Aorta (tissue), 5 donors: ENCODE measurements at places on chromosomes 7 and 10. TPM values are rescaled to one million over a fixed set of nuclear protein-coding genes. Genes with fewer than 3 reads are reported as not detected.
A peak's percentile ranks its signal among the peaks of the same experiment; 100 is the strongest.

- H3K27ac ChIP-seq, result no peak overlapping the region
- H3K4me3 ChIP-seq, result no peak overlapping the region
- DNase-seq, result no peak
- no peaks in the 10 kb centered on the region for H3K36me3 ChIP-seq
Observed at GRCh38 chr10:43188702-43189101, 50.5 kb downstream of the CSGALNACT2 start.

- H3K27me3 ChIP-seq, result no peaks in the 10 kb centered on the region
- H3K27ac ChIP-seq, result no peak overlapping the region
- H3K4me1 ChIP-seq, result no peaks in the 10 kb centered on the region
- H3K36me3 ChIP-seq, result no peaks in the 10 kb centered on the region
- DNase-seq, result no peak
Observed at GRCh38 chr7:39022796-39023195, 45.1 kb downstream of the POU6F2 start.

DNA sequence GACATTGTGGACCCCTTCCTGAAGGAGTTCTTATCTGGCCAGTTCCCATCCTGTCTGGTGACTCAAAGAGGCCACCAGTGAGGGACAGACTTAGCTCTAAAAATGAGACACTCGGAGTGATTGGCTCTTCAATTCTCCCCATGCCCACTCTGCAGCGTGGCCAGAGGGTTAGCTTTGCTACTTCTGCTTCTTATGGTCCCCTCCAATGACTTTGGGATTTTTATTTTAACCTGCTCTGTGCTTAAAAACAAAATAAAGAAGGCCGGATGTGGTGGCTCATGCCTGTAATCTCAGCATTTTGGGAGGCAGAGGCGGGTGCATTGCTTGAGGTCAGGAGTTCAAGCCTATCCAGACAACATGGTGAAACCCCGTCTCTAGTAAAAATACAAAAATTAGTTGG lies 573.0 kb upstream of the AUTS2 start:
- no peak for DNase-seq
- no peak overlapping the region for H3K27ac ChIP-seq
- H3K36me3 ChIP-seq, result no peaks in the 10 kb centered on the region
- H3K27me3 ChIP-seq, result no peaks in the 10 kb centered on the region

DNA sequence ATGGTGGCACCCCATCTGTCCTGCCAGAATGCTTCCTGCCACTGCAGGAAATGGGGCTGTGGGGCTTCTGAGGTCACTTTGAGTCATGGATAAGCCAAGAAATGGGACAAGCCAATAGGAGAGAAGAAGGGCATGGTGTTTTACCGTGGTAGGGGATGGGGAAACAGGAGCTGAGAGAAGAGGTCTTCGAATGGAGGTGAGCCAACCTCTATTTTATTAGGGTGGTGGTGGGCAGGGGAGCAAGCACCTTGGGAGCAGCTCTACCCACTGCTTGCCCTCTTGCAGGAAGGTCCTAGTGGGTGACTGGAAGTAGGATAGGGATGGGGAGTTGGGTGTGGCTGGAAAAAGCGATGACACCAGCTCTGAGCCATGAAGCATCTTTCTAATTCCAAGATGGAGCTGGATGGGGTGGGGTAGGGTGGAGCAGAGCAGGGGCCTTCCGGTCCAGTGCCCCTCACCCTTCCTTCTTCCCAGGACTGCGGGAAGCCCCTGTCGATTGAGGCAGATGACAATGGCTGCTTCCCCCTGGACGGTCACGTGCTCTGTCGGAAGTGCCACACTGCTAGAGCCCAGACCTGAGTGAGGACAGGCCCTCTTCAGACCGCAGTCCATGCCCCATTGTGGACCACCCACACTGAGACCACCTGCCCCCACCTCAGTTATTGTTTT lies 9.1 kb downstream of the ZYX start:
- peak; percentile 68 for DNase-seq
- H3K27ac ChIP-seq, result peak overlapping the region; percentile 34
- H3K27me3 ChIP-seq, result no peaks in the 10 kb centered on the region
- no peaks in the 10 kb centered on the region for H3K36me3 ChIP-seq

GRCh38 chr7:69402696-69403095 lies 195.6 kb upstream of the AUTS2 start:
- no peaks in the 10 kb centered on the region for H3K36me3 ChIP-seq
- no peaks in the 10 kb centered on the region for H3K4me1 ChIP-seq
- no peak for DNase-seq

DNA sequence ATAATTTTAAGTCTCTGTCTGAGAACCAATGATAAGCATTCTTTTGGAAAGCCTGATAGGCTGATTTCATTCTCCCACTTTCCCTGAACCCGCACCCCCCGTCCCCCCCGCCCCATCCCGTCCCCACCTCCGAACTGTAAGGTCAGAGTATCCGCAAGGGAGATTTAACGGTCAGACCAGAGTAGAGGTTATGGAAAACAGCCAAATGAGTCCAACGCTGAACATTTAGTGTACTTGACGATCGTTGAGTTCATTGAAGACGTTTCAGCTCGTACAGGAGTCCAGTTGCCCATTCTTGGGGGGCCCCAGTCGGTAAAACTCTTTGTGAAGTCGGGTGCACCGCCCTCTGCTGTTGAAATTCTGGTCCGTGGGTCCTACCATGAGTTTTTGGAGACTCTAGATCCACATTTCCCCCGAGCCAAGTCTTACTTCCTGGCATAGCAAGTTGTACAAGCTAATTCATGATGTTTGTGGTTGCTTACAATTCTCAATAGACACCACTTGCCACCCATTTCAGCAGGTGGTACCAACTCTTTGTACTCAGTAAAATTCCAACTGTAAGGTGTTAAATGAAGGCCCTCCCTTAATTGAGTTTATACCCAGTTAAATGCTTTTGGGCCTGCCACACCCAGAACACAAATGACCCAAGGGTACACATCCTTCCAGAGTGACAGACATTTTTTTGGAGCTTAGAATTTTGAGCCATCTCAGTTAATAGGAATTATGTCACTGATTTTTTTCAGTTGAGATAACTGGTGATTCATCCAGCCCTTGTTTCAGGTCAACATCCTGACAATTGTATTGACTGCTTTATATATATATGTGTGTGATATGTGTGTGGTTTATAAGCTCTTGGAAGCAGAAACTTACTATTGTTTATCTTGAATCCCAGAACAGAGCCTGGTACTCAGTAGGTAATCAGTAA lies 1.2 kb downstream of the MARCHF5 start:
- no peaks in the 10 kb centered on the region for H3K36me3 ChIP-seq
- H3K4me3 ChIP-seq, result peak overlapping the region; percentile 81
- no peaks in the 10 kb centered on the region for H3K27me3 ChIP-seq

- H3K36me3 ChIP-seq, result no peaks in the 10 kb centered on the region
- H3K27ac ChIP-seq, result no peak overlapping the region
- peaks cover 2% of the 10 kb centered on the region for H3K27me3 ChIP-seq
- H3K4me1 ChIP-seq, result no peaks in the 10 kb centered on the region
Observed at GRCh38 chr7:49174396-49174795, 250.0 kb downstream of the CDC14C start.

DNA sequence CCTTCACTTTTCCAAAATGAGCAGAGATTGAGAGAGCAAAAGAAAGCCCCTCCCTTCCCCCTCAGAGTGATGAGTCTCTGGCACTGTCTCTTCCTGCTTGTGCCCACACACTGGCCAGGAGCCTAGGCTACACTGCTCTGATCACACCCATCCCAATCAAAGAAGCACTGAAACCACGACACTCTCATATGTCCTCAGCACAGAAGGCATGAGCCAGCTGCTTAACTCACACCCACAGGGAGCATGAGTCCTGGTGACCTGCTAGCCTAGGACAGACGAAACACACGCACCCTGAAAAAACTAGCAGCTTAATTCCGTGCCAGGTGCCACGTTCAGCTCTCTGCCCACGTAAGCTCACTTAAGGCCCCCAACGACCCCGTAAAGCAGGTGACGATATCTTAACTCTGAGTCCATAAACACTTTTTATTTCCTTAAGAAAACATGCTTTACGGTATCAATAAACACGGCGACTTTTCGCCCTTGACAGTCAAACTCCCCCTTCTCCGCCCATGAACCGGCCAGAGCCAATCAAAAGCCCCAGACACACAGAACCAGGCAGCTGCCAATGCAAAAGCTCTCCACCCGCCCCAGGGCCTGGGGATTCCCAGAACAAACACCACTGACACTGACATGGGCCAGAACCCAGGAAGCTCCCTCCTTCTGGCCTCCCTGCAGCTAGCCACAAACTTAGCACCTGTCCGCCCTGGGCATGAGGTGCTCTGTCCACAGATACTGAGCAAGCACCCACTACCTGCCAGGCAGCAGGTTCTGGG lies 69.0 kb downstream of the TNRC18 start:
- no peaks in the 10 kb centered on the region for H3K4me1 ChIP-seq
- no peaks in the 10 kb centered on the region for H3K27me3 ChIP-seq
- no peak overlapping the region for H3K27ac ChIP-seq
- no peak overlapping the region for H3K4me3 ChIP-seq
- no peaks in the 10 kb centered on the region for H3K36me3 ChIP-seq

DNA sequence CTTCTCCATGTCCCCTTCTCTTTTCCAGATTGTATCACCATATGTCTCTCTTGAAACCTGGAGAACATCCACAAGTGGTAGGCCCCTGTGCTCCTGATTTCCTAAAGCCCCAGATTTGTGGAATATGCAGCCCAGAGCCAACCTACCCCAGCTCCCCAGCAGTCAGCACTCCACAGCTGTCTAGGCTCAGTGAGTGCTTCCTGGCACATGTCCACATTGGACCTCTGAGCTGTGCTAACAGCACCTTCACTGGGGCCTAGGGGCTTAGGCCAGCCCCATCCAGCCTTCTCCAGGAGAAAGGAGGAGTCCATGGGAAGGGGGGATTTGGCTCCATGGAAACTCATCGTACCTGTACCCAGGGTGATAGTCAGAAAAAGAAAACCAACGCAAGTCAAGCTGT lies 192.7 kb downstream of the FGFR2 start:
- no peaks in the 10 kb centered on the region for H3K4me1 ChIP-seq
- H3K27ac ChIP-seq, result no peak overlapping the region
- no peak overlapping the region for H3K4me3 ChIP-seq
- H3K27me3 ChIP-seq, result no peaks in the 10 kb centered on the region
- no peak for DNase-seq

DNA sequence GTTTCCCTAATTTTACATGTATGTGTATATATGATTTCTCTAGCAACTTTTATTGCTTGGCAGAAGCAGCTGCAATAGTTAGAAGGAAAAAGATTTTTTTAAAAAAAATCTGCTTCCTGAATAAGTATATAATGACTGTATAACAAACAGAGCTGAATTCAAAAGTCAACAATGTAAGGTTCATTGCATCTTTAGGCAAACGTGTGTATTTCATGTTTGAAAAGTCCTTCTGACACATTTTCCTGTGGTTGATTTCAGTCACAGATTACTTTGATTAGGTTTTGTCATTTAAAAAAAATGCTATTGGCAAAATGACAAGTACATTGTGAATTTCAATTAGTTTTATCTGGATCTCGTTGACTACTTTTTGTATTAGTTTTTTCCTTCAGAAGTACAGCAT lies 231.0 kb downstream of the CSTF2T start:
- no peaks in the 10 kb centered on the region for H3K36me3 ChIP-seq
- no peak for DNase-seq
- no peak overlapping the region for H3K27ac ChIP-seq

DNA sequence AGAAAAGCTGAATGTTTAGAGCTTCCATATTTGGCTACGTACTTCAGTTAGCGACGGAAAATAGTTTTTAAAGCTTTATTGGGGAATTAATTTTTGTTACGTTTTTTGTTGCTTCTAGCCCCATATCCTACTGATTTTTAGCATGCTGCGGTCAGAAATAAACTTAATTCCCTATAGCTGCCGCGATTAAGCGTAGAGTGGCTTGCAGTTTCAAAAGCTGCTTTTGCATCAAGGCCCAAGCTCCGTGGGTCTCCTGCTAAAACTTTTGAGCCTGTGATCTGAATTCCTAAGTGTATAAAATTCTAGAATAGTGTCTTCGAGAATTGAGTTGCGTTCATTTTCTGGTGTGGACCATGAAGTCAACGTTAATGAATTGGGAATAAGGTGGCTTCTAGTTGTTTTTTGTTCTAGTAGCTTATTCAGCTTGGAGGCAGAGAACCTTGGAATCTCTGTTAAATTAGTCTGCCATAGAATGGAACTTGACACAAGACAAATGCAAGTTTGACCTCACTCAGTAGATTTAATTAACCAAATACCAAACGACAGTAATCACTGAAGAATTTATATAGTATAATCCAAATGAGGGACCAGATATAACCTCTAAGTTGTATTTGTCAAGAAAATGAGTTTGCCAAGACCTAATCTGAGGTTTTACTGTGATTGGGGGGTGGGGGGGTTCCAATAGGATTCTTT lies 977 bp downstream of the CALU start:
- H3K36me3 ChIP-seq, result no peaks in the 10 kb centered on the region
- H3K4me1 ChIP-seq, result no peaks in the 10 kb centered on the region
- H3K27ac ChIP-seq, result peak overlapping the region; percentile 38
- no peak for DNase-seq
- H3K27me3 ChIP-seq, result no peaks in the 10 kb centered on the region

DNA sequence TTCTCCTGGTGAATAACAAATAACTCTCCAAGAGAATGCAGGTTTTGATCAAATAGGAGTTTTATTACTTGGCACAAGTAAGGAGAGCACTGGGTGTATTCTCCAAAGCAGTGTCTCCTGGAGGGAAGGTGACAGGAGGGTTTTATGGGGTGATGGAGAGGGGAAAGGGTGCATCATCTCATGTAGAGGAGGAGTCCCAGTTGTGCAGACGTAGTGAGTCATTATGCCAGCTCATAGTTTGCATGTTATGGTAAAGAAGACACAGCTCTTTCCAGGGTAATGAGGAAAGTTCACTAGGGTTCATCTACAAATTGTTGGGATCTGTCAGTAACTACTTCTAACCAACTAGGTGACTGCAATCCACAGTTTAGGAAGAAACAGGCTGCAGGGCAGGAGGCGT lies 347.9 kb upstream of the MEOX2 start:
- DNase-seq, result no peak
- H3K36me3 ChIP-seq, result no peaks in the 10 kb centered on the region
- H3K27ac ChIP-seq, result no peak overlapping the region
- H3K27me3 ChIP-seq, result no peaks in the 10 kb centered on the region

The CCDC186 gene
- 22.6 TPM for total RNA-seq

The TAS2R4 gene
- total RNA-seq, result 4.5 TPM

The MBL2 gene
- total RNA-seq, result not detected

The MSS51 gene
- 2.9 TPM for total RNA-seq
